ENCODE measurements at places on chromosomes 6 and 20. TPM values are rescaled to one million over a fixed set of nuclear protein-coding genes. Genes with fewer than 3 reads are reported as not detected.

DNA sequence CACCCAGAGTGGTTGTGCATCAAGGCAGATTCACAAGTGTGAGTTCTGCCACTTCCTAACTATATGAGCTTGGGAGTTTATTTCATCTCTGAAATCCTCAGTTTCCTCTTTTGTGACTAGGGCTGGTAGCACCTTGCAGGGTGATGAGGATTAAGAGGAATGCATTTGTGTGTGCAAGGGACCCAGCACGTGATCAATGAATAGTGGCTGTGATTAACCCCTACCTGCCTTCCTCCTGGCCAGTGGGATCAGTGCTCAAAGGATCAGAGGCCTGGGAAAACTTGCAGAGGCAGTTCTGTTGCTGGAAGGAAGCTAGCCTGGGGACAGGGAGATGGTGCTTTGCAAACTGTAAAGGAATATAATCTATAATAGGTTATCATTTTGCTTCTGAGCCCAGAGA, 7.3 kb downstream of the SDC4 start:
- H3K27me3 ChIP-seq: no peaks in the 10 kb centered on the region
- H3K4me1 ChIP-seq: peaks cover 24% of the 10 kb centered on the region

- H3K27me3 ChIP-seq: no peaks in the 10 kb centered on the region
- no peak for DNase-seq
- H3K4me1 ChIP-seq: no peaks in the 10 kb centered on the region
These were observed 82.7 kb downstream of the SAMD3 start for GRCh38 chr6:130140084-130140483.

Gene MARCKS
- 308 TPM for total RNA-seq

DNA sequence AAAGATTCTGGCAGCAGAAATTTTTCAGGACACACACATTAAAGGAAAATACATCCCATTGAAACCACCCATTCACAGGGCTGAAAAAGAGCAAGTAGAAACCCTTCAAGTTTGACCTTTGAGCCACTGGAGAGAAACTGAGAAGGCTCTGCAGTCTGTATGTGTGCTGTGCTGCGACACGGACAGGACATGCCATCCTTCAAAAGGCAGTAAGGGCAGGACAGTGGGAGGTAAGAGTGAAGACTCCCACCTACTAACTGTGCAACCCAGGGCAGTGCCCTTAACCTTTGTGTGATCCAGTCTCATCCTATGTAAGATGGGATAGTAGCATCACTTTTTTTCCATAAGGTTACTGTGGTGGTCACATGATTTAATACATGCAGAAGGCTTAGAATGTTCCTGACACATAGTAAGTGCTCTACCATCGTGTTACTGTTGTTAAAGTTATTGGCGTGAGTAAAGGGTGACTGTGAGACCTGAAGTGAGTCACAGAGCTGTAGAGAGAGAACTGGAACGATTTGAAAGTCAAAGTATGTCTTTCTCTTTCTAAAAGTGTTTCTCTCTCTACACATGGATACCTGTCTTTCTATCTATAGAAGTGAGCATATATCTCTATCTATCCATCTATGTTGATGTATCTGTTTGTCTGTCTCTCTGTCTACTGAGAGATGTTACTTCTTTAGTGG, 153.7 kb upstream of the OLIG3 start:
- H3K36me3 ChIP-seq: no peaks in the 10 kb centered on the region
- DNase-seq: no peak
- no peak overlapping the region for H3K4me3 ChIP-seq
- H3K27ac ChIP-seq: no peak overlapping the region
- H3K27me3 ChIP-seq: no peaks in the 10 kb centered on the region

DNA sequence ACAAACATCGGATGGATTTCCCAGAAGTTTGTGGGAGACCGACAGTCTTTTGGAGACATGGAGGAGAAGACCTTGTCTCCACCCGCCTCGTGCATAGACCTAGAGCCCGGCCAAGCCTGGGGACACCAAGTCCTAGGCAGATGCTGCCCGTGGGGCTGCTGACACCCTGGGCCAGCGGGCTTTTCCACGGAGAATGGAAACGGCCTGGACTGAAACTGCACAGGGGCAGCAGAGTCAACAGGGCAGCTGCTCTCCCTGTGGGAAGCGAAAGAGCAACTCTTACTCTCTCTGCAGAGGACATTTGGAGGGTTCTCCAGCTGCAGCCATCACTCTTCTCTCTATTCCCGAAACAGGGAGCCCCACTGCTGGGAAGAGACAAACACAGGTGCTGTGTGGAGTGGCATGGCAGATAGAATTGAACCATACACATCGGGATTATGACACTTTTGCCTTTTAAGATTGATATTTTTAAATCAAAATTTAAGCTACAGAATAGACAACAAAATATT, 401.2 kb downstream of the THBS2 start:
- no peak overlapping the region for H3K4me3 ChIP-seq
- no peaks in the 10 kb centered on the region for H3K27me3 ChIP-seq
- no peaks in the 10 kb centered on the region for H3K4me1 ChIP-seq
- no peak for DNase-seq
